ENCODE measurements at places on chromosomes 16 and 17. TPM values are rescaled to one million over a fixed set of nuclear protein-coding genes. Genes with fewer than 3 reads are reported as not detected.

GRCh38 chr16:47045023-47045422 lies 71.5 kb upstream of the DNAJA2 start:
- ATAC-seq: no peak

DNA sequence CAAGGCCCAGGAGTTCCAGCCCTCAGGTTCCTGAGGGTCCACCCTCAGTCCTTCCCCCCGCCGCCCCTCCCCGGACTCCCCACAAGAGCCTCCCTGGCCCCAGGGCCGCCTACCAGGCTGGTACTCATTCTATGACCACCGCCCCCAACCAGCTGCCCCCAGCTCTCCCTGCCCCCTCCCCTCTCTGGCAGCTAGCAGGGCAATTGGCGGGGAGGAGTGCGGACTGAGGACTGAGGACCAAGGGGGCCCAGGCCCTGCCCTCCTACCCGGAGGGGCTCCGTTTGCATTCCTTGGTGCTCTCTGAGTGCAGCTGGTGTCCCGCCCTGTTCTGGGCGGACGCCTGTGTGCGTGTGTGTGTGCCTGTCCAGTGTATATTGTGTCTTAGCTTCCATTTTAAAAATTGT lies 19.1 kb downstream of the UNC13D start:
- no peak for ATAC-seq

GRCh38 chr17:509316-509715 lies 156.7 kb upstream of the RPH3AL start:
- no peak for ATAC-seq

GRCh38 chr17:81129289-81129688 lies 36.0 kb upstream of the PVALEF start:
- no peak for ATAC-seq

DNA sequence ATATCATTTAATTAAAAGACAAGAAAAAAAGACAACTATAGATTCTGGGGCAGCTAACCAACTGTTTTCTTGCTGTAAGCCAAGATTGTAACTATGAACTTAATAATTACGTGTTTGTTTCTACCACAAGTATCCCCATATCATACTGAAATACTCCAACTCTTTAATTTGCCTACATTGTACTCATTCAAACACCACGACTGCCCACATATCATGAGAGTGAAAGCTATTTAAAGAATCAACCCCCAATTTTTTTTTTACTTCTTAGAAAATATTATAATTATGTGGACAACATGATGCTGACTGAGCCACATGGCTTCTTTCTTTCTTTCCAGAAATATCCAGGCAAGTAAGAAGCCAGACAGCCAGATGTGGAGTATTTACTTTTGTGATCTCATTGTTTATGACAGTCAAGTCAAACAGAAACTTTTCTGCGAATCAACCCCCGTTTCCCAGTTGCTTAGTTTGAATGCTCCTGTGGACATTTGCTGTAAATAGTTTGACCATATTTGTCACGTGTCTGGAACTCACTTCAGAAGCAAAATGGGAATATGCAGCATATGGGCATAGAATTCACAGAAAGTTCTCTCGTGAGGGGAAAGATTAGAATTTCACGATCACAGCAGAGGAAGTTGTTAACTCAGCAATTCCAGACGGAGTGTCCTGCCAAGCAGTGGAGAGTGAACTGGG lies 126.8 kb upstream of the PSMD7 start:
- no peak for ATAC-seq

GRCh38 chr17:76547183-76547641 lies 7.4 kb downstream of the PRCD start:
- ATAC-seq: peak; percentile 43

- ATAC-seq: no peak
Observed at GRCh38 chr16:6279286-6279685, 1053.4 kb upstream of the RBFOX1 start.

GRCh38 chr16:67431775-67432505 lies 1.0 kb downstream of the HSD11B2 start:
- ATAC-seq: no peak

DNA sequence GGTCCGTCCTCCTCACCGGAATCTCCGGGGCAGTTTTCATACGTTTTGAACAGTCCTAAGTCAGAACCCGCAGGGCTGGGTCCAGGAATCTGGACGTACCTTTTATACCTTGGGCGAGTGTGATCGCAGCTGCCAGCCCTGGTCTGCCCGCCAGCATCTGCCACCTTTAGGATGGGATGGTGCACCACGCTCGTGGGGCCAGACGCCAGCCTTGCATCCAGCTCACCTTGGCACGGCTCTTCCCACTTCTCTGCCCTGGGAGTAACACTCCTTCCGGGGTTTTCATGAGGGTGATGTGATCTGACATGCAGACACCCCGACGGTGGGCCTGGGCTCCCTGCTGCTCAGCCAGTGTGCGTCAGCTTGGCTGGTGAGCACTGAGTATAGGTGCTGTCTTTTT lies 66.6 kb upstream of the ZNF469 start:
- ATAC-seq: peak; percentile 36

DNA sequence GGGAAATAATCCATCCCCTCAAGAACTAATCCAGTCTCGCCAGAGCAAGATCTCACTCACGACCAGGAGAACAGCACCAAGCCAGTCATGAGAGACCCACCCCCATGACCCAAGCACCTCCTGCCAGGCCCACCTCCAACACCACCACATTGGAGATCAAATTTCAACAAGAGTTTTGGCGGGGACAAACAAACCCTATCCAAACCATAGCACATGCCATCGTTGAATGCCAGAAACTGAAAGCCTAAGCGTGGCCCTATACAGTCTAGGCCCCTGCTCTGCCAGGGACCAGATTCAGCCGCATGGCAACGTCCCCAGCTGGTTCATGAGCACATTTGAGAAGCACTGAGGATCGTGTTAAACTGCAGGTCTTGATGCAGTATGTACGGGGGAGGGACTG lies 57.3 kb downstream of the AXIN2 start:
- no peak for ATAC-seq

- ATAC-seq: peak; percentile 32
Observed at GRCh38 chr17:74730491-74731346, 6.3 kb upstream of the RAB37 start.

GRCh38 chr16:30354423-30355143 lies 525 bp downstream of the CD2BP2 start:
- ATAC-seq: peak; percentile 39

- ATAC-seq: no peak
Observed at GRCh38 chr16:11529285-11529684, 57.4 kb downstream of the LITAF start.

- no peak for ATAC-seq
Observed at GRCh38 chr17:41910701-41911391, 7.9 kb downstream of the ACLY start.

- no peak for ATAC-seq
Observed at GRCh38 chr17:29885031-29885640, 44.9 kb downstream of the SSH2 start.

GRCh38 chr17:73265646-73266640 lies 4.3 kb upstream of the CPSF4L start:
- no peak for ATAC-seq

GRCh38 chr17:4591529-4591928 lies 7.2 kb downstream of the SMTNL2 start:
- no peak for ATAC-seq

GRCh38 chr17:68349157-68349556 lies 57.9 kb downstream of the ARSG start:
- ATAC-seq: no peak

- peak; percentile 83 for ATAC-seq
Observed at GRCh38 chr16:72989579-72990551, 58.1 kb downstream of the ZFHX3 start.

- ATAC-seq: no peak
Observed at GRCh38 chr17:1796800-1797199, 32.9 kb downstream of the SMYD4 start.

DNA sequence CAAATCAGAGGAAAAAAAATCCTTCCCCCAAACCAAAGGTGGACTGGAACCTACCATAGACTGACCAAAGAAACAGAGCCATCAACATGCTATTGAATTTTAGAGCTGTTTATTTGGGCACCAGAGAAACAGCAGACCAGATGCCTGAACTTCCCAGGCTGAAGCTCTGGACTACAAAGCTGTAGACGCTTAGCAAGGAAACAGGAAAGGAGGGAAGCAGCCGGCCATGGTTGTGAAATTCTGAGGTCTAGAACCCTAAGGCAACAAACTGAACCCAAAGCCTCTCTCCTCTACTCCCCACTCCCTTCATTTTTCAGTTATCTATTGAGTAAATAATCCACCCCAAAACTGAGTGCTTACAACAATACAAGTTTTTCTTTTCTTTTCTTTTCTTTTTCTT lies 45.4 kb upstream of the MEIOC start:
- ATAC-seq: no peak

DNA sequence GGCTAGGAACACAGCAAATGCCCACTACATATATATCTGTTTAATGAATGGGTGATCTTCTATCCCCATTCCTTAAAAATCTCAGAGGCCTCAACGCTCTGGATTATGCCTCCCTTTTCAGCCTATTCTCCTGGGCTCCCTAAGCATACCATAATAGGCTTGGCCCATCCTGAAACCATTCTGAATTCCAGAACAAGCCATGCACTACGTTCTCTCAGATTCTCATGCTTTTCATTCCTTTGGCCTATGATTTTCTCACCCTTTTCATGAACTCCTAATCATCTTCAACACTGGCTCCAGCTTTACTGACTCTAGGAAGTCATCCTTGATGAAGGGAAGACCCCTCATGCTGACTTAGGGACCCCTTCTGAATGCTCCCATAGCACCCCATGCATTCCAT lies 71.1 kb downstream of the RPGRIP1L start:
- no peak for ATAC-seq

- peak; percentile 93 for ATAC-seq
Observed at GRCh38 chr16:19396555-19397011, 21.1 kb upstream of the TMC5 start.

Gene HOXB4
- 2.4 TPM for total RNA-seq

Gene CNGB1
- total RNA-seq: 0.32 TPM

Gene PIRT
- total RNA-seq: not detected

Gene ACSM5
- total RNA-seq: 0.12 TPM

Gene TBCD
- total RNA-seq: 55.5 TPM

Gene TAC4
- total RNA-seq: not detected

Gene LRRC75A
- total RNA-seq: 0.08 TPM

Gene KRT25
- not detected for total RNA-seq

Gene TEKT5
- not detected for total RNA-seq

Gene KCNJ18
- total RNA-seq: not detected

Gene RPL38
- 1,104 TPM for total RNA-seq

Gene TNP2
- total RNA-seq: not detected
